ENCODE measurements at places on chromosomes 16 and 17.

DNA sequence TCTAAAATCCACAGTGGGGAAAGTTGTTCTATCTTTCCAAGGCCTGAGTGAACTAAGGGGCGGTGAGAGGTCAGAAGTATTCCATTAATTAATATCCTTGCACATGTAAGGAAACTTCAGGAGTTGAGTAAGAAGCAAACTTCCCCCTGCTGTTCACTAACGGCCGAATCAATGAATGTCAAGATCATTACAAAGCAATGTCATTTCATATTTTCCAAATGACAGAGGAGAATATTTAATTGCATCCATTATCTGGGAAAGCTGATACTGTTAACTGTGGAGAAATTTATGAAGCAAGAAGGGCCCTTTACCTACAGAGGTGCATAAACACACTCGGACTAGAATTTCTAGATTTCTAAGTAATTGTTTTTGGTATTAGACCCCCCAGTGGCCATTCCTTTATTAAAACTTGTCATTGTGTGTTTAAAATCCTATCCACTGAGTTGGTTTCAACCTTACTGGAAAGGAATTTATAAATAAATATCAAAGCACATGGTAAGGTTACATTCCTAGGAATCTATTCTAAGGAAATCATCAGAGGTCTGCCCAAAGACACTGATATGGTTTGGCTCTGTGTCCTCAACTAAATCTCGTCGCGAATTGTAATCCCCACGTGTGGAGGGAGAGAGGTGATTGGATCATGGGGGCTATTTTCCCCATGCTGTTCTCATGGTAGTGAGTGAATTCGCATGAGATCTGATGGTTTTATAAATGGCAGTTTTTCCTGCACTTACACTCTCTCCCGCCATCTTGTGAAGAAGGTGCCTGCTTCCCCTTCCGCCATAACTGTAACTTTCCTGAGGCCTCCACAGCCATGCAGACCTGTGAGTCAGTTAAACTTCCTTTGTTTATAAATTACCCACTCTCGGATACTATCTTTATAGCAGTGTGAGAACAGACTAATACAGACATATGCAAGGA lies 20.4 kb upstream of the SMURF2 start:
- DNase-seq, result no peak

GRCh38 chr17:48162946-48163506 lies 55.5 kb downstream of the SNX11 start:
- DNase-seq, result peak; percentile 35

DNA sequence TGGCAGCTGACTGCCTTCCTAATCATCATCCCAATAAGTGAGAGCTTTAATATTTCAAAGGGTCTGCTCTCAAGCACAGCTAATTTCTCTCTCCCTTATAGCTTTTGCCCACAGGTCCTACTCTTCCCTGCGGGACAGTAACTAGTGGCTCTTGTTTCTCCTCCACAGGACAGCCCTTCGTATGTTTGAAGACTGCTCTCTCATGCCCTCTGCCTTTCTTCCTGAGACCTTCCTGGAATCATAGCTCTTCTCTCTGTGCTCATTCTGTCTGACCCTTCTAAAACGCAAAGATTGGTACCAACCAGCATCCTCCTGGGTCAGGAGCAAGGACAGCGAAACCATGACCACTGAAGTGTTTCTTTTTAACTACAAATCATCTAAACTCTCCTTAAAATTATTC lies 168.9 kb downstream of the GRIN2A start:
- DNase-seq, result no peak

DNA sequence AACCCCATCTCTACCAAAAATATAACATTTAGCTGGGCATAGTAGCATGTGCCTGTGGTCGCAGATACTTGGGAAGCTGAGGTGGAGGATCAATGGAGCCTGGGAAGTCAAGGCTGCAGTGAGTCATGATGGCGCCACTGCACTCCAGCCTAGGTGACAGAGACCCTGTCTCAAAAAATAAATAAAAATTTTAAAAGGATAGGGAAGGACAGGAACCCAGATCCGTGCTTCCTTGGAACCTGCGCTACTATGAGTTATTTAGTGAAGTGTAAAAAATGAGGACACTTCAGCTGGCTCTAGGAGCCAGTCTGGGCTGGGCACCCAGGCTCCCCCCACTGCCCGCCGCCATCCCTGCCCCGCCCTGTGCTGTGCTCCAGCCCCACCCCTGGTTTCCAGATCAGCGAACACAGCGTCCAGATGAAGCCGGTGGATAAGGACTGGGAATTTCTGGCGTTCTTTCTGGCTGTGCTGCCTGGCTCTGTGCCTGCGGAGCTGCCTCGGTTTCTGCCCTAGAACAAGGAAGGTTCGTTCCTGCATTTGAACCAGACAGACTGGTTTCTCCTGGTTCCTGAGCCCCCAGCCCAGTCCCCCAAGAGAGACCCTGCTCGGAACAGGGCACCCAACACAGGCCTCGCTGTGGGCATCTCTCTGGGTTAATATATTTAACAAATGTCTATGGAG lies 18.5 kb downstream of the PLLP start:
- DNase-seq, result no peak

DNA sequence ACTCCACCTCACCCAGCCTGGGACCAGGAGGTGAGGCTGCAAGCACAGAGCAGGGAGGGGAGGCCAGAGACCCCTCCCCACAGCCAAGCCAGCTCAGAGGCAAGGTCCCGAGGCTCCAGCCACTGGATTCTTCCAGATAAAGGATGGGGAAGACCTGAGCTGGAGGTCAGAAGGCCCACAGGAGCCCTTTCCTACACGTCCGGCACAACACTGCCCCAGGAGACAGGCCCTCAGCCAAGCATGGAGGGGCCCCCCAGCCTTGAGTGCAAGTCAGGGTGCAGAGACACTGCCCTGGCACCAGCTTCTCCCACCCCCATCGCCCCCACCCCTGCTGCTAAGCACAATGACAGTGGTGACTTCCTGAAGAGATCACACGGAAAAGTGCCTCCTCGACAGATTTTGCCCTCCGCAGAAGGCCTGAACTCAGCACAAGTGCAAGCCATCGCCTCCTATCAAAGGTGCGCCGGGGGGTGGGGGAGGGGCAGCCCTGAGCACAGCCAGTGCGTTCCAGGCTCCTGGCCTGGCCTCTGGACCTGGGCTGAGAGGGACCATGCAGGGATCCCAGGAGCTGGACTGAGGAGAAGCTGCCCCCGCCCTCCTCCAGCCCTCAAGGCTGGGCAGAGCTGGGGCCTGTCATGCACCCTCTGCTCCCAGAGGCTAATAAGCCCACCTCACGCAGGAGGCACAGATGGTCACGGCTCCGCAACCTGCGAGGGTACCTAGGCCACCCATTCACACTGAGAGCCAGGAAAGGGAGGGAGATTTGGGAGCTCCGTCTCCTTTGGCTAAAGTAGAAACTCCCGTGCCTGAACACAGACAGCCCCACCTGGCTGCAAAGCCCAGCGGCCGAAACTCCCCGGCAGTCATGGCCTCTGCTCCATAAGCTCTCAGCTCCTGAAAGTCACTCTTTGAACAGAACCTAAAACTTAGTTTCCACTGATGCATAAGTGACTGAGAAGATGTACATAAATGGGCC lies 2.7 kb downstream of the MAFG start:
- no peak for DNase-seq

DNA sequence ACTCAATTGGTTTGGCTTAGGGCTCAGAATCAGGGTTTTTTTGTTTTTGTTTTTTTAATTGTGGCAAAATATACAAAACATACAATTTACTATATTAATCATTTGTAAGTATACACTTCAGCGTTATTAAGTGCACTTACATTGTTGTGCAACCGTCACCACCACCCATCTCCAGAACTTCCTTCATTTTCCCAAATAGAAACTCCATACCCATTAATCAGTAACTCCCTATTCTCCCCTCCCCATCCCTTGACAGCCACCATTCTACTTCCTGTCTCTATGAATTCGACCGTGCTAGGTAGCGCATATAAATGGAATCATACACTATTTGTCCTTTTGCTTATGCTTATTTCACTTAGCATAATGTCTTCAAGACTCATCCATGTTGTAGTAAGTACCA lies 45.2 kb upstream of the DHX40 start:
- DNase-seq, result no peak

GRCh38 chr16:81973737-81974136 lies 37.5 kb downstream of the SDR42E1 start:
- DNase-seq, result no peak

- DNase-seq, result no peak
These were observed 22.5 kb downstream of the GPR139 start for GRCh38 chr16:20051147-20051546.

DNA sequence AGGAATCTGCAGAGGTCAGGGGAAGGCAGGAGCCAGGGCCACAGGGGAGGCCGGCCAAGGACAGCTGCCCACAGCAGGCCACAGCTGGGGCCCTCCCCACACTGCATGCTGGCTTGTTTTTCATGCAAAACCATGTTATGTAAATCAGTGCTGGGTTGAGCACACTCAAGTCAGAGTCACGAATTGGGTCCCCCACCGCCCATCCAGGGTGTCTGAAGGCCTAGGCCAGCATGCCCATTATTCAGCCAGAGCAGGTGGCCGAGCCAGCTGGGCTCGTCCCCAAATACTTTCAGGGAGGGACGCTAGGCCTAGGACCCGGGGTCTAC lies 51.2 kb upstream of the TOB1 start:
- no peak for DNase-seq

GRCh38 chr16:89033304-89033703 lies 56.3 kb upstream of the CBFA2T3 start:
- no peak for DNase-seq

- no peak for DNase-seq
These were observed 208.4 kb downstream of the IRF8 start for GRCh38 chr16:86107215-86107825.

GRCh38 chr16:66058172-66058691 lies 308.3 kb upstream of the CDH5 start:
- DNase-seq, result no peak

GRCh38 chr16:19700319-19700781 lies 17.7 kb downstream of the KNOP1 start:
- peak; percentile 69 for DNase-seq

GRCh38 chr17:49496183-49496866 lies 1.2 kb downstream of the NGFR start:
- DNase-seq, result no peak
